ENCODE measurements at places on chromosomes 4 and X.

- peak; percentile 56 for DNase-seq
Measured at GRCh38 chr4:53235547-53235946, 130.3 kb downstream of the SCFD2 start.

DNA sequence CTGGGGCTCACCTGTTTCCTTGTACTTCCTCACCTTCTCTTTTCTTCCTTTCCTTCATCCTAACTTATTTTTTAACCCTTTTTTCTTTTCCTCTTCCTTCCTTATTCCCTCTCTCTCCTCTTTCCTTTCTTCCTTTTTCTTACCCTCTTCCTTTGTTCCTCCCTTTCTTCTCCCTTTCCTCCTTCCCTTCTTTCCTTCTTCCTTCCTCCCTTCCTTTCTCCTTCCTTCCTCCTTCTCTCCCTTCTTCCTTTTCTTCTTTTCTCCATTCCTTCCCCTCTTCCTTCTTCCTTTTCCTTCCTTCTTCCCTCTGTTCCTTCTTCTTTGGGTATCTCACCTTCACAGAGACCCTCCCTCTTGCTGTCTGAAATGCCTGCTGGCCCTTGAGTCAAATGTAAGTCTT lies 22.1 kb upstream of the CBR4 start:
- no peak for DNase-seq

DNA sequence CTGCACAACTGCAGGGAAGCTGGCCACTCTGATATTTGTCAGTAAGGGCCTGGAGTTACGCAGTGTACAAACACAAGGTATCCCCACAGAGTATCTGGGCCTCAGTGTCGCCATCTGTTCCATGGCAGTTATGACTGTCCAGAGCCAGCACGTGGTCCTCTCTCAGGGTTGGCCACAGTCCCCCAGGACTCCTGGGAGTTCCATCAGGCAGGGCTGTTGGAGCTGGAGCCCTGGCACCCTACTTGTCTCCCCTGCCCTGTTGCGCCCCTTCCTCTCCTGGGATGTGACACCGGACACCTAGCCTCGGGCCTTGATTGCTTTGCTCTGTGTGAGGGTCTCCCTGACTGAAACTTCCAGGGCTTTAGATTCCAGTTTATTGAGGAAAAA lies 8.4 kb downstream of the HTRA3 start:
- DNase-seq: no peak

GRCh38 chr4:91837608-91838029 lies 466.1 kb upstream of the GRID2 start:
- no peak for DNase-seq

GRCh38 chrX:15664487-15665444 lies at the start of gene CLTRN:
Gene CLTRN, minus strand, starts transcription at chrX:15664805. Its CDS starts 30 bp downstream, at chrX:15664775.
- DNase-seq: no peak

GRCh38 chr4:159606835-159607234 lies 504.0 kb downstream of the RAPGEF2 start:
- DNase-seq: no peak

DNA sequence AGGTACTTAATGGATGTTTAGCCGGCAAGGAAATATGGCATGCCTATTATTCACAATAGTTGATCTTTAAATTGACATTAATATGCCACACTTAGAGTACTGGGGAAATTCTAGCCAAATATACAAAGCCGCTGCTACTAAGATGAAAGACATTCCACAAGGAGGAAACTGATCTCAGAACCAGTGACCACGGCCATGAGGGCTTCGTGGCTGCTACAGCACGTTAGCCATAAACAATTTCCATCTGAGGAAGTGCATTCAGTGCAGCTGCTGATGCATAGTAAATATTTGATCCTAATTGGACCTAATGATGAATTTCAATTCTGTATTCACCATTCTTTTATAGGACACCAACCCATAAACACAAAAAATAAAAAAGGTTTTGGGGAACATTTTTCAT lies 59.1 kb downstream of the SORBS2 start:
- DNase-seq: no peak

DNA sequence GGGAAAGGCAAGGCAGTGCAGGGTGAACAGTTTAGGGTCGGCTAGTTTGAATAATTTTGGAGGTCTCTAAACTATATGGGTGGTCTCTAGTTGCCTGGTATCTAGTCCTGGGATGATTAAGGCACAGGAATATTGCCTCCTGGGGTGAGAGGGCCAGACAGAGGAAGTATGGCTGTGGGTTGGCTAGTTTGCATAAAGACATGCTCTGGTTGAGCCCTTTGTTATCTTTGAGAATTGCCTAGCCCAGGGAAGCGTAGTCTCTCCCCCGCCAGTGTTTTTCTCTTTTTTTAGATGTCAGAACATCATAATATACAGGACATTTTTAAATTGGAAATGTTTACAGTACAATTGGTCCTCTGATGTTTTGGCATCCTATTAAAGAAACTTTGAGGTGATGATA lies 163.5 kb downstream of the PWWP3B start:
- DNase-seq: no peak

- DNase-seq: peak; percentile 19
Measured at GRCh38 chr4:18980516-18981233, 959.1 kb upstream of the LCORL start.

DNA sequence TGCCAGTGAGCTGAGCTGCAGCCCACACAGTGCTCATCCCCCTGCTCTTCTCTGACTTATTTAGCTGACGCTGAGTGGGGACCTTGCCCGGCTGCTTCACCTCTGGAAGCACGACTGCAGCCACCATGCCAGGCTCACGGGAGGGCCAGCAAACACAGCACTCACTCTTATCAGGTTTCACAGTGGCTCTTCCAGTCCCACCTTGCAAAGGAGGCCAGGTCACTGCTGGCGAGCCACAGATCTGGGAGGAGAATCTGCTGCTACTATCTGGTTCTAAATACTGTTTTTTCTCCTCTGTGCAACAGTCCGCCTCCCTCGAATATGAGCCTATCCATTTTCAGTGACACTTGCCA lies 6.7 kb upstream of the SPON2 start:
- DNase-seq: no peak

DNA sequence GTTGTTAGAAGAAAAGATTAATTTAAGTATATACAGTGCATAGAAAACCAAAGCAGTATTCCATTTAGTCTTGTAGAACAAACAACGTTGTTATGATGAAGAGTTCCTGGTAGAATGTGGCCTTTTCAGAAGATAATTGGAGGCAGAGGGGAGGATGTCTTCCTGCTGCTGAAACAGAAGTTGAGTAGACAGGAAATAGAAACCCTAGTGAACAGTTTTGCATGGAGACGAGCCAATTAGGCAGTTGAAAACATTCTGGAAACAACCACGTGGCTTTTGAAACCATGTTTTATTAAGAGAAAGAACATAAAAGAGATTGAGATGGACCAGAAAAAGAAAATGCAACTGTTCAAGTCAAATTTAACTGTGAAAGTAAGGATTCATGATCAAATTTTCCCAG lies 325.2 kb downstream of the CAMK2D start:
- no peak for DNase-seq

- no peak for DNase-seq
Measured at GRCh38 chr4:165378745-165379677, at the start of gene CPE. Gene CPE, plus strand, starts transcription at chr4:165379008. Its CDS starts 214 bp downstream, at chr4:165379222.

DNA sequence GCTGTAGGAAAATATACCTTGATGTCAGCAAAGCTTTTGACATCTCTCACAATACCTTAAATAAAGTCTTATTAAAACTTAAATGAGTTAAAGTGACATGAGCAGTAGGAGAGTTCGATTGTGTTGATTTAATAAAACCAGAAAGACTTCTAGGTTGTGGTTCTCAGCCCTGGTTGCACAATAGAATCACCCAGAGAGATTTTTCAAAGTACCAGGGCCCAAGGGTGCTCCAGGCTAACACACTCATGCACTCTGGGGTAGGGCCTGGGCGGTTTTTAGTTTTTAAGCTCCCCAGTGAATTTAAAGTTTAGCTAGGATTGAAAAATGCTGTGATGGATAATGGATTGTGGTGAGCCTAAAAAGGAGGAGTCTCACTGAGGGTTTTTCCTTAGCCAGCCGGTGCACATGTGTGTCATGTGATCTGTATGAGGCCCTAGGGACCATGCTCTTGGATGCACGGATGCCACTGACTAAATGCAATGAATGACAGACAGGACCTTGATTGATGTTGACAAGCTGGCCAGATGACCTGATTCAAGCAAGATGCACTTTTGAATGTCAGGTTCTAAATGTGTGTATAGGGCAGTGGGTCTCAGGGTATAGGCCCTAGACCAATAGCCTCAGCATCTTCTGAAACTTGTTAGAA lies 185.0 kb downstream of the PTTG2 start:
- no peak for DNase-seq

DNA sequence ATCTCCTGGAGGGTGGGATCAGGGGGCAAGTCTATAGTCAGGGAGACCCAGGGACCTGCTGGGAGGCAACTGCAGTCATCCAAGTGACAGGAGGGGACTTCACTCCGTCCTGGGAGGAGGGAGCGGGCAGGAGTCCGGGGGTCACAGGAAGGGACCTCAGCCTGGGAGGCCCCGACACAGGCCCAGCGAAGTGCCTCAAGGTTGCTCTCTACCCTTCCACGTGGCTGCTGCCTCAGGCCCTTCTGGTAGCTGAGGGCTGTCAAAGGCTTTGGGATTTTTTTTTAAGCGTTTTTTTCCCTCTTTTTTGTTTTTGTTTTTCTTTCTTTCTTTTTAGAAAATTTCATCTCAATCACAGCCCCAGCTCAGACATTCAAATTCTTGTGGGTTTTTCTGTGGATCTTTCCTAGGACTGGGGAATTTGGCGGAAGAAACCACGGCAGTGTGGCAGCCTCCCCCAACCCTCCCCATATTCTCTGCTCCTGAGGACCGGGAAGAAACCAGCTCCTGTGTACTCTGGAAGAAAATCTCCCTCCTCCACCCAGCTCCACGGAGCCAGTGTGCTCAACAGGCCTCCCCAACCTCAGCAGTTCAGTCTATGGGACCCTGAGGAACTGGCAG lies 1.4 kb upstream of the HAUS7 start:
- DNase-seq: no peak

DNA sequence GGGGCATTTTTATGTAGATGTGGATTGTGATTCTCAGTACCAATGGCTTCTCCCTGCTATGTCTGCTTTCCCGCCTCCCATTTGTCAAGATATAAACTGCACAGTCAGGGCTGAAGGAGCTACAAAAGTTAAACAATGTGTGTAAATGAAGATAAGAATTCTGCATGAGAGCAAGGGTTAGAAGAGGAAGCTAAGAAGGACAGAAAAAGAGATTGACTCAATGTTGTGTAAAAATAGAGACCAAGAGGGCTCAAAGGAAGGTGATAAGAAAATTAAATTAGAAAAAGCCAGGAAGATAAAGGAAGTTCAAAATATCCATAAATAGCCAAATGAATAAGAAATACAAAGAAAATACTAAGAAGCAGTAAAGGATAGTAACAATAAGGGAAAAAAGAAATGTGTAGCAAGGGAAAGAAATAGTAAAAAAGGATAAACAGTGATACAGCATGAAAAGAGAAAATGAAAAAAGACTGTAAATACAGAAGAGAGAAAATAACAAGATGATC lies 82.5 kb downstream of the AMELX start:
- DNase-seq: no peak

GRCh38 chr4:159077702-159078495 lies 25.0 kb upstream of the RAPGEF2 start:
- no peak for DNase-seq

DNA sequence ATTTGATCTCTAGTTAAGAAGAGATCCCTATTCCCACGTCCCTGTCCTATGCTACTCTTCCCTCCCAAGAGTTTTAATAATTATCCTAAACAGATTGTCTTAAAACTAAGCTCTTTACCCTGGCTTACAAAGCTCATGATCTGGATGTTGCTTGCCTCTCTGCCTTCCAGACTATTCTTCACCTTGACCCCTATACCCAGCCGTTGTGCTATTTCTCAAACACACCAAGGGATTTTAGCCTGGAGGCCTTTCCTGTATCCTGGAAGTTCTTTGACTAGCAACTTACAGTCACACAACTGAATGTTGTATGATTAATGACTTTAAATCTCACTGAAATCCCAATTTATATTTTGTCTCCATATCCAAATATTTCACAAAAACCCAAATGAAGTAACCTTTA lies 314.9 kb downstream of the ADGRL3 start:
- DNase-seq: no peak

DNA sequence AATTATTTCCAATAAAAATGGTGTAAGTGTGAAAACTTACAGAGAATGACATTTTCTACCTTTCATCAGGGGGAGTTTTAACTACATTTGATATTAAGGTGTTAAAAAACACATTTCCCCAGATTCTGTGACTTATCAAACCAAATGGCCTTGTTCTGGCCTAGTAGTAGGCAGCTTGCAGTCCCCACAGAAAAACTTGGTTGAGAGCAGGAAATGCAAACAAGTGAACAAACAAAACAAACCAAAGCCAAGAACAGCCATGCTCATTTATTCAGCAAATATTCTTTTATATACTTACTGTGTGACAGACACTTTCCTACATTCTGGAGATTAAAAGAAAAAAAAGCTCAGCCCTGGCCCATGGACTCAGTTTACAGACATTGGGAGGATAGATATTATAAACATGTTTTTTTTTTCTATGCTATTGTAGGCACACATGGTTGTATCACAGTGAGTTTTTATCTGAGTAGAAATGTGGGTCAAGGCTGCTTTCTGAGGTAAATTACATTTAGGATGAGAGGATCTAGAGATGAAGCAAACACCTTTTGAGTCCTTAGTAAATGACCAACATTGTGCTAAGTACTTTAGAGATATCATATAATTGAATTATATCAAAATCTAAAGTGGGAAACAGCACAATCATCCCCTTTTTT lies 449.2 kb upstream of the AADAT start:
- no peak for DNase-seq

DNA sequence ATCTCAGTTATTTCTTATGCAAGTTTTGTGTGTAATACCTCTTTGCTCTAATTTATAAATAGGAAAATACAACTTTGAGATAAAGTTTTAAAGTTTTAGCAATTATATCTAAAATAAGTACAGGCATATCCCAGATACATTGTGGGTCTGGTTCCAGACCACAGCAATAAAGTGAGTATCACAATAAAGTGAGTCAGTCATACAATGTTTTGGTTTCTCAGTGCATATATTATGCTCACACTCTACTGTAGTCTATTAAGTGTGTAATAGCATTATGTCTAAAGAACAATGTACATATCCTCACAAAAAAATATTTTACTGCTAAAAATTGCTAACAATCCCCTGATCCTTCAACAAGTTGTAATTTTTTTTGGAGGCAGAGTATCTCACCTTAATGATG lies 49.2 kb downstream of the ANAPC10 start:
- no peak for DNase-seq

DNA sequence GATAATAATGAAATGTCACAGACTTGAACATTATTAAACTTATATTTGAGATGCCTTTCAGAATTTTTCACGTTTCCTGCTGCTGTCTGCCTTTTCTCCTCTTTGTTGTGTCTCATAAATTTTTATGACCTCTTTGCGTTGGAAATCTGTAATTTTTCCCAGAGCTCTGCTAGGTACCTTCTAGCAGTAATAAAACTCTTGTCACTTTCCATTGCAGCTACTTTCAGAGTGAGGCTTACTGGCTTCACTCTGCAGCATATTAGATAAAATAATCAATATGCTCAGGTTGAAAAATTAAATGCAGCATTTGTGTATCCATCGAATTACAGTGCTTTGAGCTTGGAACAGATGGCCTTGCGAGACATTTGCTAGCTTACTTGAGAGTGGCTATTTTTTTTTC lies 689.0 kb downstream of the GRID2 start:
- no peak for DNase-seq

- no peak for DNase-seq
Measured at GRCh38 chrX:69094977-69095669, 70.1 kb downstream of the PJA1 start.

- no peak for DNase-seq
Measured at GRCh38 chr4:188707036-188707435, 567.8 kb downstream of the TRIML1 start.
